Tibial nerve (tissue), 4 donors: ENCODE measurements at places on chromosomes 2 and 18.

DNA sequence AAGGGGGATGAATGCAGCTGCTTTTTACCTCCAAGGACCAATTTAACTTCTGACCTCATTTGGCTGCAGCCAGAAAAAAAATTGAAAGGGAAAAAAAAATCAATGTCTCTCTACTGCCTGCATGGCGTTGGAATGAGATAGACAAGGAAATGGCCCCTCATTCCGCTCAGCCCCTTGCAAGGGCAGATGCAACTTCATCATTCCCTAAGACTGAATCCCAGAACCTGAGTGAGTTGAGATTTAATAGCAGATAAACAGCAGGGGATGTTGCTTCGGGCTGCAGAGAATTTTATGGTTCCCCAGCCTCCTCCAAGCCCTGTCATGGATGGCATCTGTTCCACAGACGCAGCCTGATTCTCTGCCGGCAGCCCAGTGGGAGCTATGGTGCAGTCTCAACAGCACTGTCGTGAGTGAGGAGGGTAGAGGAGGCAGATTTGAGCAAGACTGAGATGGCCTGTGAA is 49.0 kb downstream of the CAPN13 start:
- no peak for DNase-seq

DNA sequence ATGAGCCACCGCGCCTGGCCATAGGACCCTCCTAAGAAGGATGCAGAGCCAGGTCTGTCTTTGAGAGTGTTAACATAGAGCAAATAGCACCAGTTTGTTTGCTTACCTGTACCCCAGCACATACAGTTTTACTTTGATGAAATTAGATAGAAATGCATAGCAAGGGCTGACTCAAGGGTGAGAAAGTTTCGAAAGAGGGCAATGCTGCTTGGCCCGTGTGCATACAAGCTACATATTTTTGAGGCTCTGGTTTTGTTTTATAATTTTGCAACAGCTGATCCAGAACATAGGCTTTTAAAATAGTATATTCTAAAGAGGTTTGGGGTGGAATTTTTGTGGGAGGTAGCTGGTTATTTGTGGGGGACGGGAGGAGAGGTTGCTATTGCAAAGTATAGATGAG is 151.7 kb downstream of the MCFD2 start:
- DNase-seq, result no peak

DNA sequence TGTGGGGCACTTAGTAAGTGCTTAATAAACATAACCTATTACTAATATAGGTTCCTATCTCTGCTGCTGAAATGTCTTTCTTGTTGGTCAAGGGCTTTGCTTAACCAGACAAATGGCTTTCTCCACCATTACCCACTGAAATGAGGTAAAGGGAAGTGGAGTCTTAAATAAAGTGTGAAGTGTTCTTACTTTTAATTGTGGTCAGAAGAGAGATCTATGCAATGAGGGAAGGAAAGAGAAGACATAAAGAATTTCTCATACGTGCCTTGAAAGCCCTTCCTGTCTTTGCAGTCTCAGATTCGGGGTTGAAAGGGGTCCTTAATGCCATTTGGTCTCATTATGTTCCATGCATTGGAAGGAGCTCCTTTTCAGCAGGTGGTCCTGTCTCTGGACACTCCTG is 6.9 kb upstream of the CXCR4 start:
- DNase-seq, result no peak

DNA sequence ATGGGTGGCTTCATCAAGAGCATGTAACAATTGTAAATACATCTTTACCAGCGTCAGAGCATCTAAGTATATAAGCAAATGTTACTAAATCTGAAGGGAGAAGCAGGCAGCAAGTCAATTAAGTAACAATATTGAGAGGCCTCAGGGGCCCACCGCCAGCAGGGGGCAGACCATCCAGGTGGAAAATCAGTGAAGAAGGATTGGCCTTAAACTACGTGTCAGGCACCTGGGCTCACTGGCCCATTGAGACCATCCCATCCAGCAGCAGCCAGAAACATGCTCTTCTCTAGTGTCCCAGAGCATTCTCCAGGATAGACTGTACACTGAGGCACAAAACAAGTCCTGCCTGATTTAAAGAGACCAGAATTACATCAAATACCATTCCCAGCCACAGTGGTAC is 96.2 kb upstream of the SNTG2 start:
- DNase-seq, result peak; percentile 36

DNA sequence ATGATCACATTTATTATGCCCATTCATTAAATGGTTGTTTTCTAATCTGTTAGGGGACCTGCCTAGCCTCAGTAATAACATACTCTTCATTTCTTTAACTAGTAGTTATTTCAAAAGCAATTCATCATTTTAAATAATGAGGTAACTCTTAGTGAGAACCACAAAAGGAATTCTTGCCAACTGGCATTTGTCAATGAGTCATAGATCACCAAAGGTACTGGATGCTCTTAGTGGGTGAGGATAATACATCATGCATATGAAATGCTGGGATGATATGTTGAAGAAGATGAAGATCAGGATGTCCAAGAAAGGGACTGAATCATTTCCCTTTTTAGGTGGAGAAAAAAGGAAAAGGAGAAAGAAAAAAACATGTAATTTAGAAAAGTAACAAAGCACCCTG is 826.2 kb upstream of the DDX18 start:
- no peak for DNase-seq

DNA sequence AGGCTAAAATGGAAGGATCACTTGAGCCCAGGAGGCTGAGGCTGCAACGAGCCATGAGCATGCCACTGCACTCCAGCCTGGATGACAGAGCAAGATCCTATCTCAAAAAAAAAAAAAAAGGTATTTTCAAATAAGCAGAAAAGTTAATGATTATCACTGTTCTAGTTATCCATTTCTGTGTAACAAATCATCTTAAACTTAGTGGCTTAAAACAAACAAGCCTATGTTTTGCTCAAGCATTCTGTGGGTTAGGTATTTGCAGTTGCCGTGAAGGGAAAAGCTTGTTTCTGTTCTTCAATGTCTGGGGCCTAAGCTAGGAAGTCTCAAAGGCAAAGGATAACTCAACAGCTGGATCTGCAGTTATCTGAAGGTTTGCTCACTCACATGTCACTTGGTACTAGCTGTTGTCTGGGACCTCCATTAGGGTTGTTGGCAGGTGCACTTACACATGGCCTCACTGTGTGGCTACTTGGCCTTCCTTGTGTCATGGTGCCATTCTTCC is 14.1 kb downstream of the MFF start:
- DNase-seq, result no peak

GRCh38 chr2:224576088-224576715 is 9.0 kb downstream of the CUL3 start:
- DNase-seq, result no peak

- DNase-seq, result peak; percentile 83
Measured at GRCh38 chr2:46650556-46651001, 171.2 kb downstream of the TMEM247 start.

GRCh38 chr2:135984199-135985017 is 1.0 kb downstream of the DARS1 start:
- DNase-seq, result no peak

GRCh38 chr18:45771587-45772480 is 47.9 kb downstream of the SLC14A1 start:
- no peak for DNase-seq

GRCh38 chr2:49175831-49176230 is 21.5 kb upstream of the FSHR start:
- no peak for DNase-seq

- DNase-seq, result no peak
Measured at GRCh38 chr2:42937171-42937875, 144.9 kb upstream of the HAAO start.

DNA sequence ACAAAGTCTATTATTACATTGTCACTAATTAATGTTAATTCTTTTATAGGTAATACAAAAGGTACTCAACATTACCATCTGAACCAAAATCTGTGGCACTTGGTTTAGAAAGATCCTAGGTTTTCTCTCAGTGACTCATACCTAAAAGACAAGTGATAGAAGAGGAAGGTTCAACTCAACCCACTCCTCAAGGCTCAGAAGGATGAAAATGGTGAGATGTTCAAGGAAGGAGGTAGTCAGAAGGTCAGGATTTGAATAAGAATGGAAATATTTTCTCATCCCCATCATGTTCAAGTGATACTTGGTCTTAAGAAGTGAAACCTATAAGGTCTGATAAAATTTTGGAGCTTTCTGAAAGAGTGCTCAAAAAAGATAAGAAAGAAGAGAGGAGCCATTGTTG is 86.4 kb upstream of the FBXO11 start:
- no peak for DNase-seq

DNA sequence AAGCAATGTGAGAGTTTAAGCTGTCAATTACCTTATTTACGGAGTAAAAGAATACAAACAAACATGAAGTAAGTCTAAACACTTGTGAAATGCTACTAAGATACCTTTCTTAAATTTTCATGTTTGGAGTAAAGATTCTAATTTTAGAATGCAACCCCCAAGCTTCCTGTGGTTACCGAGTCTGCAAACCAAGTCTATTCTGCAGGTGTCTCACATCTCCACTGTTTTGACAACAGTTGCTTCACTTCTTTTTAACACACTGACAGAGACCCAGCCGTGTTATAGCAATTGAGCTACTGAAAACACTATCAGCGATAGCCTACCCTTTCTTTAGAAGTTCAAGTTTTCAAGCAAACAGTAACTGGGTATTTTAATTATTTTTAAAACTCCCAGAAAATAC is 608.3 kb downstream of the ERBB4 start:
- DNase-seq, result no peak

DNA sequence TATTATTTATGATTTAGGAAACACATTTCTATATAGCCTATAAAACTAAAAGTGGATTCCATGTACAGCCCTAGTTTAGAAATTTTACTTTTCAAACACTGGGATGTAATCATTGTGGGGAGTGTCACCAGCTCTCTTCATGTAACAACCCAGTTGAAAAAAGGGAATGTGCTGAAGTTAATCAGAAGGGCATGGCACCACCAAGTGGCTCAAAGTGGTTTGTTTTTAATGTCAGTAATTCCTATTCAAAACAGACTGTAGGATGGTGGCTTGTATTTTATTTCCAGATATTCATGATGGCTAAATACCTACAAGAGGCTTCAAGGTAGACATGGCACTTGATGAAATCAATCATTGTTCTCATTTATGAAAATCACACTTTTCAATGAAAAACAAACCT is 58.1 kb upstream of the TMEM182 start:
- no peak for DNase-seq

DNA sequence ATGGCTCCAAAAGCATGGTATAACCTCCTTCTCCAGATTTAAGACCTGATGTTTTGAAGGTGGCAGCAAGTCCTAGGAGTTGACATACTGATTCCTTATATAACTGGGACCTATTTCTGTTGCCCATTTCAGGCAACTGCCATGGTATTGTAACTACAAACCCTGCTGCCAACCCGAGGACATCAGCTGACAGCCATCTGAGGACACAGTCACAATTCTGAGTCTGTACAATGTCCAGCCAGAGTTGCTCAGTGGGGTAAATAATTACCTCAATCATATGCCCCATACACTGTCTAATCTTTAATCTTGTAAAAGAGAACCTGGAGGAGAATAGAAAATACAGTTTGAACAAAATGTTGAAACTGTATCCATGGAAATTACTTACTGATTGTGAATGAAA is 8.7 kb upstream of the GAREM2 start:
- no peak for DNase-seq

GRCh38 chr2:232883116-232883721 is 13.2 kb downstream of the SNORC start:
- DNase-seq, result no peak

- peak; percentile 42 for DNase-seq
Measured at GRCh38 chr18:63319383-63320122, at the start of gene BCL2. Gene BCL2, minus strand, starts transcription at chr18:63319769.

- no peak for DNase-seq
Measured at GRCh38 chr2:106843910-106844250, 42.1 kb downstream of the ST6GAL2 start.
